HFFc6 (cell line): ENCODE measurements at places on chromosomes 1 and 21. TPM values are rescaled to one million over a fixed set of nuclear protein-coding genes. Genes with fewer than 3 reads are reported as not detected.

- no peak for DNase-seq
Measured at GRCh38 chr1:151368393-151369301, 3.9 kb downstream of the SELENBP1 start.

GRCh38 chr1:205013683-205014367, 29.2 kb upstream of the CNTN2 start:
- DNase-seq, result no peak

- DNase-seq, result no peak
Measured at GRCh38 chr1:207313131-207313530, 8.3 kb upstream of the CD55 start.

Gene FAAH
- 0.59 TPM in 1 of 3 replicates, not detected in the others for total RNA-seq

Gene EFNA1
- total RNA-seq, result not detected in 3 replicates

Gene FCRL5
- not detected in 2 replicates for total RNA-seq
